ENCODE measurements at places on chromosomes 3 and 15. TPM values are rescaled to one million over a fixed set of nuclear protein-coding genes. Genes with fewer than 3 reads are reported as not detected.

FBXW12 gene
- not detected for total RNA-seq

KNG1 gene
- not detected for total RNA-seq

HDAC11 gene
- 7.9 TPM for total RNA-seq

THOC7 gene
- total RNA-seq, result 63.2 TPM

SLC28A2 gene
- not detected for total RNA-seq

P2RY14 gene
- 1.4 TPM for total RNA-seq

QRICH1 gene
- 96.9 TPM for total RNA-seq

CHDH gene
- total RNA-seq, result 1.4 TPM

DNA sequence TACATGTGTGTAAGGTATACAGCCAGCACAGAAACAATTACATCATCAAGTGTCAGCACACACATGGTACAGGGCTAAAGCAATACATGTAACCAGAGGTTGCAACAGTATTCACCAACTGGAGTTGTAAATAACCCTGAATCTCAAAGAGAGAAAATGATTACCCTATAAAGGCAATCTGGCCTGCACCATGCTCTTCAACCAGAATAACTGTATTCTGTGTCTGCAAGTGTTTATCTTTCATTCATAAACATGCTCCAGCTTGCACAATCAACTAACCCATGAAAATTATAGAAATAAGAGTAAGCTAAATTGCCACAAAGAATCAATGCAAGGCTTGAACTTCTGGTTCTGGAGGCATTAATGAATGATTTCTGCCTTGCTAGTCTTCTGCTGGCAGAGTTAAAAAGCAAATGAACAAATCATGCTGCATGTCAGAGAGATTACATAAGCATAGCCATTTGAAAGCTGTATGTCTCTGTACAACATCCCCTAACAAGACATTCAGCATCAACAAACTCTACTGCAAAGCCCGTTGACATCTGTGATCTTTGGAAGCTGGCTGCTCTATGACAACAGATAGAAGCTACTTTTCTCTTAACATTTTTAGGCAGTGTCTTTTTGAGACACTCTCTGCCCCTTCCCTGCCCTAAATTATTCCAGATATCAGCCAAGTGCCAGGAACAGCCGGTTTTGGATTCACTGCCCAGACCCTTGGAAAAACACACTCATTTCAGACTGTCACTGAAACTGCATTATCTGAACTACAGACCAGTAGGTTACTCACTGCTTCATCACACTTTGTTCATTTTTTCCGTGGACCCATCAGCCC, 871.0 kb downstream of the OTOL1 start:
- no peak for DNase-seq

DNA sequence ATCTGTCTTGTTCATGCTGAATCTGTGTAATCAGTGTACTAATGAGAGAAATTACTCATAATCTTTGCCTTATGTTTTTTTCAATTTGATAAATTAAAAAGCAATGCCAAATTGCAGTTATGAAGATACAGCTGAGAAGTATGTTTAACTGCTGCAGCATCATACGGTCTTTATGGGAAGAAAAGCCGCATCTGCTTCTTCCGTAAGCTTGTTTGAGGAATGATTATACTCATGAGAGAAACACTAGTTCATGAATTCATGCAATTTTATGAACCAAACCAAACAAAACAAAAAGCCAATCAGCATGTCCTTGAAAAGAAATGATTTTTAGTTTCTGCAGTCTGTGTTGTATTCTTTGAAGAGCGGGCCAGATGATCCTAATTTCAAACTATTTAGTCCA, 275.9 kb upstream of the ARHGEF26 start:
- no peak for DNase-seq

DNA sequence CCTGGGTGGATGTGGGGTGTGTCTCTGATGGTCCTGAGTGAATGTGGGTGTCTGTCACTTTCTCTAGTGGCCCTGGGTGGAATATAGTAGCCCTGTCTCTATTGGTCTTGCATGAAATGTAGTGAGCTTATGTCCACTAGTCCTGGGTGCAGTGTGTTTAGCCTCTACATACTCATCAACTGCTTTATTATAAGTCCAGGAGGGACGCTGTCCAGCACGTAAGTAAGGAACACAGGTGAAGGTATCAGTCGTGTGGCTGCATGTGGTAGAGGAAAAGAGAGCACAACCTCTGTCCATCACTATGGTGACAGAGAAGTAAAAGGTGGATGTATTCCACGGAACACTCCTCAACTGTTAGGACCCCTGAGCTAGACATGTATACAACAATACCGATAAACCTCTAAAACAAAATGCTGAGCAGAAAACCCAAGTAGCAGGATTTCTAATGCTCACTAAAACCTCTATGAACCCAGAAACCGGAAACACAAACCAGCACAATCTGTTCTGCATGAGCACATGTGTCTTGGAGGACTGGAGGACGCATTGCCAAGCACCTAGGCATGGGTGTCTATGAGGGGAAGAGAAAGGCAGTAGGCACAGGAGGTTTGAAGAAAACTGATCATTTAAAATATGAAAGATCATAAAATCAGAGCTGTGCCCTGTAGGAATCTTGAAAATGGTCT, 11.0 kb downstream of the LTF start:
- no peak for DNase-seq

DNA sequence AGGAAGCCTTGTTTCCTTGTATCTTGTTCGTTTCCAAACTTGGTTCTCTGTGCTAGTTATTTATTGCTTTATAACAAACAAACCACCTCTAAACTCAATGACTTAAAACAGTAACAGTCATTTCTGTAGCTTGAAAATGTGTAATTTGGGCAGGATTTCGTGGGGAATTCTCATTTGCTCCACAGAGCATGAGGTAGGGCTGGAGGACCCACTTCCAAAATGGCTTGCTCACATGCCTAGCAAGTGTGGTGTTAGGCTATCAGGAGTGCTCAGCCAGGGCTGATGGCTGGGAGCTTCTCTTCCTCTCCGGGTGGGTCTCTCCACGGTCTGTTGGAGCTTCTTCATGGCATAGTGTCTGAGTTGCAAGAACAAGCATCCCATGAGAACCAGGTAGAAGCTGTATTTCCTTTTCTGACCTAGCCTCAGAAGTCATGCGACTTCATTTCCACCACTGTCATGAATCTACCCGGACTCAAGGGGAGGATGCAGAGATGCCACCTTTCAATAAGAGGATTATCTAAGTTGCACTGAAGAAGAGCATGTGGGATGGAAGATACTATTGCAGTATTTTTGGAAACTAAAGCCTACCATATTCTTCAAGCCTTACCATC, 8.2 kb upstream of the TNIK start:
- DNase-seq, result no peak

GRCh38 chr3:8490079-8490552, 11.5 kb upstream of the LMCD1 start:
- no peak for DNase-seq

GRCh38 chr3:143753456-143753855, 94.8 kb downstream of the SLC9A9 start:
- DNase-seq, result no peak

GRCh38 chr15:56737791-56738190, 4.5 kb upstream of the ZNF280D start:
- DNase-seq, result no peak

GRCh38 chr3:124582196-124582595, 148.1 kb upstream of the UMPS start:
- no peak for DNase-seq

DNA sequence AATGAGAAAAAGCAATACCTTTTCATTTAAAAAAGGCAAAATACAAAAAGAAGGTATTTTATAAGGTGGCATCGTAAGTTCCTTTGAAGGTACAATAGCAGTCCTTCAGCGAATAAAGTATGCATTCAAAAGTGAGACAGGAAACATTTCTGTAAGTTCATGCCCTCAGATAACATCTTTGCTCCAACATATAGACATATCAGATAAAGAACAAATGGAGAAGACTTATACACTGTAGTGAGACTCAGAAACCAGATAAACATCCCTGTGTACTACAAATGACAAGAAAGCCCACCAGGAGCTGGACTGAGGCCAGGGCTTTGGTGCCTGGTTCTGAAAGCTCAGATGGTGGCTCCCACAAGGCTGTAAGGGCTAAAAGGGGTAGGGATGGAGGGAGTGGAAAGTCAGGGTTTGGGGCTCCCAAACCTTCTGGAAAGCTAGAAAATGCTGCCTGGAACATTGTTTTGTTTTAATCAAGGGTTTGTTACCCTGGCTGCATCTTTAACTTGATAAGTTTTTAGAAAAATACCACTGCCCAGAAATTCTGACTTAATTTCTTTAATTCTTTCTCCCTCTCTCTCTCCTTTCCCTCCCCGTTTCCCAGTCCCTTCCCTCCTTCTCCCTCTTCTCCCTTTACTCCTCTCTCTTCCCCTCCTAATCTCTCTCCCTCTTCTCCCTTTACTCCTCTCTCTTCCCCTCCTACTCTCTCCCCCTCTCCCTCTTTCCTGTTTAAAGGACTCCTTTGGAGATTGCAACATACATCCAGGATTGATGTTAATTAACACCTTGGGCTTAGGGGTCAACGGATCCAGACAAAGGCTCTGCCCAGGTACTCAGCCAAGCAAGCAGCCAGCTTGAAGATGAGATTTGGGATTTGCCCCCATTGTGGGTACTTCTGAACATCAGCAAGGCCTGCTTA, 126.1 kb downstream of the AQP9 start:
- no peak for DNase-seq

- DNase-seq, result peak; percentile 51
Measured at GRCh38 chr3:127448161-127448561, 142.4 kb downstream of the TPRA1 start.

- DNase-seq, result no peak
Measured at GRCh38 chr3:8488877-8489276, 12.7 kb upstream of the LMCD1 start.

DNA sequence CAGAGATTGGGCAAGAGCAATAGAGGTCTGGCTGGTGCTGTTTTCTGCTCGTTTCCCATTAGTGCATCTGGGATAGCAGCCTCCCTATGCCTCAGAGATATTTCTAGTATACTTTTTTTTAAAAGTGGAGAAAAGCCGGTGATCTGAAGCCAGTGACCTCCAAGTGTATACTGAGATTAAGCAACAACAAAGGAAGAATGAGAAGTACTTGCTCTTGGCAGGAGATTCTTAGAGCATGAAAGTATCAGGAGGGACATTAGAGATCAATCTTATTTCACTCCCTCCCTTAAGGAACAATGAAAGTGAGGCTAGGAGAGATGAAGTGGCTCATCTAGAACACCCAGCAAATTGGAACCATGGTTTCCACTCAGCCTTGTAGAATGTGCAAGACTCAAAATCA, 423.3 kb downstream of the SOX2 start:
- DNase-seq, result no peak

DNA sequence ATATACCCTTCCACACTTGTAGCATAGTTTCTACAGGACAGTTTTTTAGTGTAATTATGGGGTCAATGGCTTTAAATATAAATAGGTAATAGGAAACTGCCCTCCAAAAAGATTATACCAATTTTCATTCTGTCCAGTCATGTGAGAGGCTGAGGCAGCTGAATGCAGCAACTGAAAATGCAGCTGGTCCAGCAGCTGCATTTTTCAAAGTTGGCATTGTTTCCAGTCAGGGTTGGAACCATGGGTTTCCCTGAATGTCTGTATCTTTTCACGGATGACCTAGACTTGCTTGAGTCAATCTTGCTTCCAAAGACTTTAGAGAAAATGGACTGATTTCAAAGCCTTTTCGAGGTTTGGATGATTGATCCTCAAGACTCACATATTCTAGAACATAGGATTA, 9.9 kb upstream of the KNL1 start:
- no peak for DNase-seq

GRCh38 chr15:41970456-41970855, 1.9 kb downstream of the EHD4 start:
- DNase-seq, result peak; percentile 14

DNA sequence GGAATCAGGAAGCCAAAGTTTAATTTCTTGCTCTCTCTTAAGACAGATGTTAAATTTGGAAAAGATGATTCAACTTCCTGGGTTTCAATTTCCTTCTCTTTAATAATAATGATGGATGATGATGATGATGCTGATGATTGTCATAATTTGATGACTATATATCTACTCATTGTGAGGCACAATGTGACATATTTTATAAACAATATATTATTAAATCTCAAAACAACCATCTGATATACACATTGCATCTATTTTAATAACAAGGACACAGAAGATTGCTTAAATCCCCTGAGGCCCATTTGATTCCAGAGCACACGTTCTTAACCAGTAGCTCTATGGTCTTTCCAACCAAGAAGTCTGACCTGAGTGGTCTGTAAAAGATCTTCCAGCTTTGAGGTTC, 124.0 kb downstream of the CNTN6 start:
- no peak for DNase-seq

- no peak for DNase-seq
Measured at GRCh38 chr3:133464573-133464972, 64.7 kb downstream of the BFSP2 start.

- DNase-seq, result no peak
Measured at GRCh38 chr3:184261270-184261853, at the start of gene CAMK2N2. Gene CAMK2N2 (minus strand): TSS chr3:184261553. CDS start chr3:184261285, 268 bp downstream.

GRCh38 chr15:48856942-48857341, 21.0 kb upstream of the EID1 start:
- DNase-seq, result no peak

GRCh38 chr3:97687734-97688133, 76.8 kb upstream of the ARL6 start:
- DNase-seq, result no peak

DNA sequence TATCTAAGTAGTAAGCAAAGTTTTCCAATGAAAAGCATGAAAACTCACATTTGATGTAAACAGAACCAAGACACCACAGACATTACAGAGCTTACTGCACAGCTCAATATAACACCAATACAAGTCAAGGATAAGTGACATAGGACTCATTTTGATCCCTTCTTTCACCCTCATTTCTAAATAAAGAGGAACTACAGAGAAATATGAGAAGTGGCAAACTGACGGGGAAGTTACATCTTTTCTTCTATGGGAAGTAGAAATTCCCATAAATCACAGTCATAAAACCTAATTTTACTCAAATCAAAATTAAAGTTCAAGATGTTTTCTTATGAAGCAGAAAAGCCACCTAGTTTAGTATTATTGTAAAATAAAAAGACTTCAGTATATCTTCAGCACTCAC, 3.8 kb downstream of the ATG3 start:
- no peak for DNase-seq

- no peak for DNase-seq
Measured at GRCh38 chr15:65666257-65666656, 44.5 kb downstream of the SLC24A1 start.

DNA sequence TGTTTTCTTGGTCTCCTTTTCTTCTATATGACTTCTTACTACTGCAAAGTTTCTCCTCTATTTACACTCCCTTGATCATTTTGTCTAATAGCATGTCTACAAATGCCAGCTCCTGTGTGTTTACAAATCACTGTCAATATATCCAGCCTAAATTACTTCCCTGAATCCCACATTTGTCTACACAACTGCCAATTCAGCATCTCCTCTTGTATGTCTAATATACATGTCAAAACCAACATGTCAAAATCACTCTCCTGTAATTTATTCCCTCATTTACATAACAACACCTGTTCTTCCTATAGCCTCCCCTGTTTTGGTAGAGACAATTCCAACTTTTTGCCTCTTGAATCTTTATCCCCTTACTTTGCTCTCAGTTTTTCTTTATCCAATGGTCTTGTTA, 359.3 kb downstream of the PLOD2 start:
- no peak for DNase-seq

- no peak for DNase-seq
Measured at GRCh38 chr3:43638594-43639447, 17.0 kb upstream of the ANO10 start.
